A549 treated with CORT108297 at 1 μM for 4 hours (cell line): ENCODE measurements at places on chromosomes 2 and 18. TPM values are rescaled to one million over a fixed set of nuclear protein-coding genes. Genes with fewer than 3 reads are reported as not detected.

The TUBA3E gene
- total RNA-seq, result 0.13 to 0.29 TPM (median 0.16 TPM) in 4 of 5 replicates, not detected in the other

The KIAA2012 gene
- total RNA-seq, result not detected in 5 replicates

The PLCL1 gene
- 0.02 TPM in 1 of 5 replicates, not detected in the others for total RNA-seq

The COBLL1 gene
- total RNA-seq, result 2.9 to 4.5 TPM (median 3.9 TPM) in 5 replicates

The LNPK gene
- total RNA-seq, result 11.8 to 15.1 TPM (median 13.1 TPM) in 5 replicates

The CIDEA gene
- total RNA-seq, result not detected in 5 replicates

The GKN1 gene
- total RNA-seq, result 0.60 to 1.1 TPM (median 0.68 TPM) in 5 replicates

The TMEM247 gene
- not detected in 5 replicates for total RNA-seq

The SPEG gene
- 4.3 to 9.5 TPM (median 7.0 TPM) in 5 replicates for total RNA-seq

The GPR45 gene
- not detected in 5 replicates for total RNA-seq

The KCNJ13 gene
- total RNA-seq, result not detected in 5 replicates

The ADRA2B gene
- 0.02 to 0.07 TPM (median 0.05 TPM) in 4 of 5 replicates, not detected in the other for total RNA-seq

The SCYGR2 gene
- not detected in 5 replicates for total RNA-seq

The VSNL1 gene
- not detected in 5 replicates for total RNA-seq

The LYG2 gene
- total RNA-seq, result not detected in 5 replicates

The SIX3 gene
- total RNA-seq, result 0.36 to 0.58 TPM (median 0.52 TPM) in 5 replicates

The NEU4 gene
- 0.07 to 0.41 TPM (median 0.24 TPM) in 5 replicates for total RNA-seq

The AQP12A gene
- total RNA-seq, result not detected in 5 replicates
